Cortex of kidney (tissue), 1 donor: ENCODE measurements at places on chromosomes 16 and 17.

GRCh38 chr17:16123531-16123930 lies 91.8 kb downstream of the NCOR1 start:
- no peak for DNase-seq

DNA sequence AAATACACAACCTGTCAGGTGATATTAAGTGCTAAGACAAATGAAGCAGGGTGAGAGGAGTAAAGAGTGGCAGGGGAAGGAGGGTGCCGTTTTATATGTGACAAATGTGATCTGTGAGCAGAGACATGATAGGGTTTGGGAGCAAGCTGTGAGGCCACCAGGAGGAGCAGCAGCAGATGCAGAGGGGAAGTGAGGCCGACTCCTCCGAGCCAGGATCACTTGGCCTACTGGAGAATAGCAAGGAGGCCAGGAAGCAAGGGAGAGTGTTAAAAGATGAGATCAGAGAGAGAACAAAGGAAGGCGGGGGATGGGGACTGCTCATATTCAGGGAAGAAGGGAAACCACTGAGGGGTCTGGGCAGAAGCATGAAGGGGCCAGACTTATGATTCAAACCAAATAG lies 129.4 kb downstream of the TANGO6 start:
- DNase-seq, result no peak

DNA sequence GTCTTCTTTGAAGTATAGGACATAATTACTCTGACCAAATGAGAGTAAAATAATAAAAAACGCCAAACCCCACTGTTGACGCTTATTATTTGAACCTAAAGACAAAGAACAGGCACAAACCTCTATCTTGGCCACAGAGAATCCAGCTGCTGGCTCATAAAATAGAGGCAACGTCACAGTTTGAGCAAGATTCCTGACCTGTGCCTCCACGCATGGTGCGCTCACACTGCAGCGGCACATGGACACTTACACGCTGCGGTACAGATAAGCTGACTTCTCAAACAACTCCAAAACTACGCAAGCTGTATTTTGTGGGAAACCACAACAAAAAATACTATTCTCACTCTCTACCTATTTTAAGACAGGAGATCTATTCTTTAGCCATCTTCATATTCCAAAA lies 38.8 kb upstream of the TRAP1 start:
- no peak for DNase-seq

DNA sequence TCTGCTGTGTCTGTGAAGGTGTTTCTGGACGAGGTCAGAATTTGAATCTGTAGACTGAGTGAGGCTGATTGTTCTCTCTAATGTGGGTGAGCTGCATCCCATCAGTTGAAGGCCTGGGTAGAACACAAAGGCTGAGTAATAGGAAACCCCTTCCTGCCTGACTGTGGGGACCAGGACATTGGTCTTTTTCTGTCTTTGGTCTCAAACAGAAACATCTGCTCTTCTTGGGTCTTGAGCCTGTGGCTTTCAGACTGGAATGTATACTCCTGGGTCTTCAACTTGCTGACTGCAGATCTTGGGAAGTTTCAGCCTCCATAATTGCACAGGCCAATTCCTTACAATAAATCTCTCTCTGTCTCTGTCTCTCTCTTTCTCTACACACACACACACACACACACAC lies 19.6 kb upstream of the LRRC75A start:
- DNase-seq, result no peak

DNA sequence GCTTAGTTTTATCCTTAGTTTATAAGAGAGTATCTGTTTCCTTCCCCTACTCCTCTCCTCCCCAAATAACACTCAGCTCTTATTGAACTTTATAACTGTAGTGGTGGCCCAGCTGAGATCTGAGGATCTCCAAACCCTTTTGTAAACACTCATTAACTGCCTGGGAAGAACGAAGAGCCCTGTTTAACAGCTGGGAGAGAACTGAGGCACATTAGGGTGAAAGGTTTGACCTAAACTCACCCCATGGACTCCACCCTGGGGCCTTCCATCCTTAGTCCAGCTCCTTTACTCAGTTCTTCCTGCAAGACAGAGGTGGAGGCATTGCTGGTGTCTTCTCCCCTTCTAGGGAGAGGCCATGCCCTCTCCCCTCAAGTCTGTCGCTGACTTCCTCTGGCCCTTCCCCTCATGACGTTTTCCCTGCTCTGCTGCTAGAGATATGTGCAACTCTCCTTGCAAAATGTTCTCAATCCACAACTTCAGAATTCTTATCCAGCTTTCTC lies 1.2 kb upstream of the RARA start:
- DNase-seq, result no peak

DNA sequence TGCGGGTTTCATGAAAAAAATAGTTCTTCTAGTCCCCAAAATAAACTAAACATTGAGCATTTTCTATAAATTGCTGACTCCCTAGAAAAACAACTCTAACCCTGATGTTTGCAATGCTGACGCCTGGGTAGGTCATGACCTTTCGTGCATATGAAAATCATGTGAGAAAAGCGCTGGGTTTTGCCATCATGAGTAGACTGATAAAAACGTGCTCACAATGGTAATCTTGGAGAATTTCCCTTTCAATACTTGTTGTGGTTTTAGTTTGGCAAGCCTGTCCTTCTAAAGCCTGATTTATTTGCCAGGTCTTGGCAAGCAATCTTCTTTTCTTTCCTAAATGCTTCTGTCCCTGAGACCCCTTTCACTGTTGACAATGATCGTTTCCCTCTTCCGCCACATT lies 4.0 kb upstream of the CLEC10A start:
- no peak for DNase-seq
